ENCODE measurements at places on chromosomes 7 and 10.

- no peak for DNase-seq
Observed at GRCh38 chr7:140390034-140390433, 8.3 kb downstream of the SLC37A3 start.

DNA sequence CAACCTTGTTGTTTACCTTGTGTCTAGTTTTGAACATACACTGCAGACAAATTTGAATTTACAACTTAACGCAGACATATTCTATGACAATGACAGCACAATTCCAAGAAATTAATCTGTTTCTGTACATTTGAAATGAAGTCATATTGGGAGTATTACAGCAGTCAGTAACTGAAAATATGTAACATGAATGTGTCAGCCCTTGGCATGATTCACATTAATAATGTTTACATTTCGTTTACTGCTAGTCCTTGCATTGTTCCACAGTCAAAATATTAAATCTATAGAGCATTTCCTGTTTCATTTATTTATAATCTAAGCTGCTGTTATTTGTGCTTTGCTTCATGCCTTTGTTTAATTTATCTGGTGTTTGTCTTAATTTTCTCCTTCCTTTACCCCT is 80.4 kb downstream of the NOC3L start:
- DNase-seq, result no peak

GRCh38 chr7:84786073-84786472 is 400.8 kb downstream of the SEMA3D start:
- no peak for DNase-seq

DNA sequence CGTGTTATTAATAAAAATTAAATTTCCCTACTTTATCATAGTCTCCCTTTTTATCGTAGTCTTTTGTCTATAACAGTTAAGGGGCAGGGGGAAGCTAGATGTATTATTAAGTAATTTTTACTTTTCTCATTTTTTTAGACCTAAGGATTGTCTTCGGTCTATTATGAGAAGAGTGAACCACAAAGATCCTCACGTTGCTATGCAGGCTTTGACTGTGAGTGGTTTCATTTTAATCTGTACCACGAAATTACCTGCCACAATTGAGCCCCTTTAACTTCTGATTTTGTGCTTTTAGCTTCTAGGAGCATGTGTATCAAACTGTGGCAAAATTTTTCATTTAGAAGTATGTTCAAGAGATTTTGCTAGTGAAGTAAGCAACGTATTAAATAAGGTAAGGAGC is 40.6 kb downstream of the STAM start:
- no peak for DNase-seq

DNA sequence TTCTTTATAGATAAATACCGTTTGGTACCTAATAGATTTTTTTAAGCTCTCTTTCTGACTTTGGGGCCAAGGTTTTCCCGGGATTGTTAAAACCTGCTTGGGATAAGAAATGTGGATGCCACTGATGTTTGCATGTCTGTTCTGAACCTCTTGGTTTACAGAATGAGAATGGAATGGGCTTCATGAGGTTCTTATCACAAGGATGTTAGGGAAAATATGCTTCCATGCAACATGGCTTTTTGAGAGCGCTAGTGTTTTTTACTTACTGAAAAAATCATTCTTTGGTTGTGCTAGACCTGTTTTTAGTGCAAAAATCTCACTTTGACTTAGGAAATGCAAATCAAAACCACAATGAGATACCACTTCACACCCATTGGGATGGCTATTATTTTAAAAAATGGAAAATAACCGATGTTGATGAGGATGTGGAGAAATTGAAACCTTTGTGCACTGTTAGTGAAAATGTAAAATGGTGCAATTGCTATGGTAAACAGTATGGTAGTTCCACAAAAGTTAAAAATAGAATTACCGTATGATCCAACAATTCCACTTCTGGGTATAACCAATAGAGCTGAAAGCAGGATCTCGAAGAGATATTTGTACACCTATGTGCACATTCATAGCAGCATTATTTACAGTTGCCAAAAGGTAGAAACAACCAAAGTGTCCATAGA is 38.9 kb downstream of the TSPAN14 start:
- no peak for DNase-seq

DNA sequence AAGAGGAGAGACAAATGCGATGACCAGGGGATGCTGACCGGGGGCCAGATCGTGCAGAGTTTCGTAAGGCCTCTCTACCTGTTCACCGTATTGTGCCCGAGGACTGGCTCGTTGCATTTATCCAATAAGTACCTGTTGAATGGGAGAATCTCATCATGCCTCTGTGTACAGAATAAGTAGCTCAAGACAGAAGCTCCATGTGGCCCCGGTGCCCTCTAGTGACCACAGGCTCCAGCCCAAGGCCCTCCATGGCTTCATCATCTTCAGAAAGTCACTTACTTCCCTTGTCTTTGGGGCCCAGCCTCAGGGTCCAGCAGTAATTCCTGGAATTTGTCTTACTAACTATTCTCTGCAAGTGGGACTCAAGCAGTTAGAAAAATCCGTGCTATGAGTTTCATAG is 151.0 kb downstream of the CHN2 start:
- DNase-seq, result peak; percentile 29

GRCh38 chr7:18450019-18450418 is 45.5 kb upstream of the HDAC9 start:
- DNase-seq, result no peak

DNA sequence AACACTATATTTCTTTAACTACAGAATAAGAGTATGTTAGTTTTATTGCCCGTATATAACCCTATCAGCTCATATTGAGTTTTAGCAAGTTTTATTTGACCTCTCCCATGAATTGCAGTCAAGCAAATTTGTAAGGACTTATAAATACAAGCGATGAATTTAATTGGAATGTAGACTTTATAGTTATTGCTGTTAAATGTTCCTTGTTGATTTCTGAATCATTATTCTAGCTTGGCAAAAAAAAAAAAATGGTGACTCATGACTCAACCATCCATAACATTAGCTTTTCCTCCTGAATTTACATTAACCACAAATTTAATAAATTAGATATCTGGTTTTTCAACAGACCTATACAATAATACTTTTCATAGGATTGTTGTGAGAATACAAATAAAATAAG is 334.0 kb upstream of the LRRTM3 start:
- no peak for DNase-seq

GRCh38 chr10:125016611-125017202 is 74.8 kb downstream of the ZRANB1 start:
- no peak for DNase-seq

GRCh38 chr7:117134889-117135552 is 181.7 kb downstream of the ST7 start:
- peak; percentile 41 for DNase-seq

- DNase-seq, result peak; percentile 89
Observed at GRCh38 chr7:142440906-142441411, 183.1 kb upstream of the PRSS58 start.

GRCh38 chr7:101319401-101319800 is 2.2 kb downstream of the IFT22 start:
- DNase-seq, result no peak

DNA sequence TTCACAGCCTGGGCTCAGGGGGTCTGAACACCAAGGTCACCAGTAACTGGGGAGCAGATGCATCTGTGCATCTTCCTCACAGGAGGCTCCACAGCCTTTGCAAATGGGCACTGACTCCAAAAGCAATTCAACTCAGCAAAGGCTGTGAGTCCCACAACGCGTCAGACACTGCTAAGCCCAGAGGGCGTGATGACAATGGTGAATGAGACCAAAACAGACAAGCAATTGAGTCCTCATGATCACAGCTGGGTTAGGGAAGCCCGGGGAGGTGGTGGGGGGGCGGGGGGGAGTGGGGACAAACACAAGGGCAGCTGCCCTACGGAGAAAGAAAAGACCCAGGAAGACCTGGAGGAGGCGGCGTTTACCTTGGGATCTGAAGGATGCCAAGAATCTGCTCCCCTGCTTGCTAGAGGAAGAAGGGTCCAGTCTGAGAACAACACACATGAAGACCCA is 61.6 kb upstream of the RNF32 start:
- DNase-seq, result no peak

GRCh38 chr10:2425320-2425719 is 642.0 kb upstream of the PFKP start:
- DNase-seq, result no peak

DNA sequence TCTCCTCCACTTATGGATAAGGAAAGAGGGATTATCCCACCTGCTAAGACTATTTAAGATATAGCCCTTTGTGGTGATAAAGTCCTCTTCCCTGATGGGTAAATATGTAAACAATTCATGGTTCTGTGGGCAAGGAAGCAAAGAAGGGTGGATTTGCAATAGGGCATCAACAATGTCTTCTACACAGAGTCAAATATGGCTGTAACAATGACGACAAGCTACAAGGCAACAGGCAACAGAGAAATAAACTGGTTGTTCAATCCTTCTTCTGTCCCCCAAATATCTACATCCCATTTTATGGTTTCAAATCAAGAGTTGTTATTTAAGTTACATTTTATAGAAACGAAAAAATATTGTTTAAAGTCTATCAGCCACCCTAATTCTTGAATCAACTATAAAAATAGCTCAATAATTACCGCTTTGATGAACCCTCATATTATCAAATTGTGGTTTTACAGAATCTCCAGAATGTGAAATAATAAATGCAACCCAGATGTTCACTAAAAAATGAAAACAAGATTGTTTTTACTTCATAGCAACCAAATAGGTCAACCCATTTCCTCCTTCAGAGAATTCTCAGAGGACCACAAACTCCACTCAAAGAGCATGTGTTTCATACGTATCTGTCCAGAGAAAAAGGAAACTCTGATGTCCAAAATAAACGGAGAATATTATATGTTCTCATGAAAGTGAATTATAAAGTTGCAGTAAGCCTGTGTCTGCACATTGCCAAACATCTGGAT is 13.8 kb downstream of the CYTH3 start:
- DNase-seq, result peak; percentile 64

GRCh38 chr7:8178353-8178752 is 83.6 kb downstream of the ICA1 start:
- no peak for DNase-seq

DNA sequence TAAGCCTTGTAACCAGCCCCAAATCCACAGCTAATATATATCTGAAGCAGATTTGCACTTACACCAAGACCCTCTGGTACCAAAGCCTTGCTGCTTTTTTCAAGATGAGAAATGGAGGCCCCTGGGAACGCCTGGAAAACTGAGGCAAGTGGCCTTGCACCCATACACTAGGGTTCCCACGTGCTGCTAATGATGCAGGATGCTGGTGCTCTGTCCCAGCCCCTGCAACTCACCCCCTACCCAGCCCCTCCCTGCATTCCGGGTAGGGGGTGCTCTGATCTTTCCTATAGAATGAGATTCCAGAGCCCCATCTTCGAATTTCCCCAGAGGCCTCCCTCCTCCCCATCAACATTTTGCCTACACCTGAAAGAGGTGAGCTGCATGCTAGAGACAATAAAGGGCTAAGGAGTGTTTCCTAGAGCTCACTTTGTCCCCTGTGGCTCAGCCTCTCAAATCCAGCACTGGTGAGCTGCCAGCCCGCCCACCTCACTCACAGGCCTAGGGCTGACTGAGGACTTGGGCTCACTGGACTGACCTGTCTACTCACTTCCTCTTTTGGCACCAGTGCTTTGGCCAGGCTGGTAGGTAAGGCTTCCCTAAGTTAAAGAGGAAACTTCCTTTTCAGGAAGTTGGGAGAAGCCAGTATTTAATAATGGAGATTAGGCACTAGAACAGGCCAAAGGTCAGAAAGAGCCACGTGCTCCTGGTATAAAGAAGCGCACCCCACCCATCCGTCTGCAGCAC is 9.8 kb downstream of the RBP4 start:
- DNase-seq, result peak; percentile 58

- DNase-seq, result no peak
Observed at GRCh38 chr7:221978-222715, 29.8 kb downstream of the FAM20C start.

DNA sequence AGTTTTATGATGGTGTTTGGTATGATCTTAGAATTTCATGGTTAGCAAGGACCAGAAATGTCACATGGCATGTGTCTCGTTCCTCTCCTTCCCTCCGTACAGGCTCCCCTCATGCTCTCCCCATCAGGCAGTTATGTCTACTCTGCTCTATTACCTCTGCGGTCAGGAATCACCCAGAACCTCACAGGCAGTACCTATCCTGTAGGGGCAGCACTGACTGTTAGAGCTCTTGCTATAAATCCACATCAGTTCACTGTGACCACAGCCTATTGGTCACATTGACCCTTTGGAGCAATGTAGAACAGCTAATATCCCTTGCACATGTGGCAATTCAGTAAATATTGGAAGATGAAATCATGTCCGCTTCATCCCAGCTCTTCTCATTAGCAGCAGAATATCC is 151.8 kb downstream of the WNT2 start:
- no peak for DNase-seq

GRCh38 chr10:58291538-58292174 is 22.7 kb downstream of the CISD1 start:
- DNase-seq, result peak; percentile 70

DNA sequence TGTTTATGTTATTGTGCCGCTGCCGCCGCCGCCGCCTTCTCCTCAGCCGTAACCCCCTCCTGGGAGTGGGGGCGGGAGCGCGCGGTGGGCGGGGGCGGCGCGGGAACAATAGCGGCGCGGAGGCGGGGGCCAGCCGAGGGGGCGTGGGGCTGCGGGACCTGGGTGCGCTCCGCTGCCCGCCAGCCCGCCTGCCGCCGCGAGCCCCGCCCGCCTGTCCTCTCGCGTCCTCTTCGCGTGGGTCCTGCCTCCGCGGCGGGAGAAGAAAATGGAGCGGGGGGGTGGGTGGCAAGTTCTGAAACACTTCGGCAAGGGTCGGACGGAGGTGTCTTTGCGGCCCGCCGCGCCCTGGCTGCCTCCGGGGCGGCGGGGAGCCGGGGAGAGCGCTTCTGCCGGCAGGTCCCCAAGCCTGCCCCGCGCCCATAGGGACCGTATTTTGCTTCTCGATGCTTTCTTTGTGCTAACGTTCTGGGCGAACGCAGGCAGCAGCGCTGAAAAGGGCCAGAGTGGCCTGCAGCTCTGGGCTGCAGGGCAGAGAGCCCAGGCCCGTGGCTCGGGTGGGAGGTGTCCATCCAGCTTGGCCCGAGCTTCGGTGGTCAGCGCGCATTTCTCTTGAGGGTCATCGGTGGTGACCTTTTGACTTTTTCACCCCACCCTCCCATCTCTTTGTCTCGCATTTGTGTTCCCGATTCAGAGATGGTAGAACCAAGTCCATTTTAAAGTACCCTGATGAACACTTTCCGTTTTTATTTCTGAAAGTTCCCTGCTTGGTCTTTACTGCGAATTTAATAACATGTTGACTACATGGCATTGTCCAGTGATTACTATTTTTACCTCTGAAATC is 613 bp downstream of the MAPK8 start:
- DNase-seq, result peak; percentile 74

- DNase-seq, result no peak
Observed at GRCh38 chr10:51886438-51887068, 187.2 kb upstream of the CSTF2T start.

Measured in NB4 (cell line).